ENCODE measurements at places on chromosomes 1 and 21.

DNA sequence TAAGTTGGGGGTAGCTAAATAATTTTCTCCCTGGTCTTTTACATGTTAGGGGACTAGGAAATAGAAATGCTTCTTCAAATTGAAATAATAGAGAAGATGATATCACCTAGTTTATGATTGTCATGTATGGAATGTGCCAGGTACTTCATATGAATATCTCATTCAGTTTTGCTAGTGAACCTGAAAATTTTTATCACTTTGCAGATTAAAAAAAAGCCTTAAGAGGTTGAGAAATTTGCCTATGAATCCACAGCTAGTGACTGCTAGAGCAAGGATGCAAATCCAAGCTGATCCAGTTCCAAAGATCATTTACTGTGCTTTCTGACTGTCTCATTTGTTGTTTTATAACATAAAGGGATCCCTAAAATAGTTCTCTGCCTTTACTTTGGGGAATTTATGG lies 24.7 kb downstream of the RNF2 start:
- DNase-seq = no peak

DNA sequence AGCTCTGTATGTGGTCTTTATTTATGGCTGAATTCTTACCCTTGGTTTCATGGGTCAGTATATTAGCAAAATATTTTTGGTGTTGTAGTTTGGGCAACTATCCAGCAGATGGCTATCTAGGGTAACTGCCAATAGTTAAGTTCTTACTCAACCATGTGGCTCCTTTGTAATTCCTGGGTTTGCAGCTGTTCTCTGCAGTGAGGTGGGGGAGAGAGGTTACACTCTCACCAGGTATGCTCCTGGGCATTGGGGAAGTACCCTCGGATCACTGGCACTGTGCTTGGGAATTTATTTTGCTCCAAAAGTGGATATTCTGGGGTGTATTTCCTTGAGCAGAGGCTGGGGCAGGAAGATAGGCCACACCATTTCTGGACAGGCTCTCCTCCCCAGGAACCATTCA lies 436.7 kb upstream of the TMPRSS15 start:
- DNase-seq = no peak

GRCh38 chr1:31306278-31306677 lies 9.4 kb downstream of the ZCCHC17 start:
- no peak for DNase-seq

DNA sequence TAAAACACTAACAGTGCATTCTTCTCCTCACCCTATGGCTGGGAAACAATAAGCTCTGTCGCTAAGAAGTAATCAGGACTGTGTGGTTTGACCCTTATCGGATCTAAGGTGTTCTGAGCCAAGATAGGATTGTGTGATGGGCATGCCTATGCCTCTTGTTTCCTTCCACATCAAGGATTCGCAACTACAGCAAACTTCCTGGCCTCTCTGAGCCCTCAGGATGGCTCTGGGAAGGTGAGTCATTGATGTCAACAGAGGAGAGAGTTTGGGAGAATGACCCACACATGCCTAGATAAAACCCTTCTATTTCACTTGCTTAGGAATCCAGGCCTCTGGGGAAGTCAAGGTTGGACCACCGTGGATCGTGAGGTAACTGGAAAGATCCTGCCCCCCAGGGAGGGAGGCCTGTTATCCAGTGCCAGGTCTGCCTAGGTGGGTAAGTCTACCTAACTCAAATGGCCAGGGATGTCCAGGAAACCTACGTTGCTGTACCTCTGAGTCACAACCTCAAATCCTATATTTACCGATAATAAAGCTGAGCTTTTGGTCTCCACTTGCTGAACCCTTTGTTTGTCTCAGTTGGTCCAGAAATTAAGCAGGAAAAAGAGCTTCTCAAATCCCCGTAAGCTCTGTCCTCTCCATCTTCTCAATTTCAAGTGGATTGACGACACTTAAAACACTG lies 27.4 kb downstream of the TIAM1 start:
- no peak for DNase-seq

- DNase-seq = no peak
Measured at GRCh38 chr1:169474302-169474995, 11.3 kb downstream of the SLC19A2 start.

DNA sequence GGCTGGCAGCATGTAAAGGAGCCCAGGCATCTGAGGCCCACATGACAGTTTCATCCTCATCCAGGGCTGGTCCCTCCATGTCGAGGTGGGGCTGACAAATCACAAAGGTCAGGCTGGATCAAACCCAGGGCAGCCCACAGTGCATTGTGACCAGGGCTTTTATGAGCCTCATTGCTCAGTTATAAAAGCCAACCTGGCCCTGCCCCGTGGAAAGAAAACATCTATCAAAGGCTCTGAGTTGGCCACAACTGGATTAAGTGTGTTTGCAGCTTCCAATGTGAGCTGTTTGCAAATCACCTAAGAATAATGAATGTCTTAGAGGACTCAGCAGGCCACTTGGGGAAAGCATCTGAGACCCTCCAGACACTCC lies 45.4 kb downstream of the GRHL3 start:
- no peak for DNase-seq

DNA sequence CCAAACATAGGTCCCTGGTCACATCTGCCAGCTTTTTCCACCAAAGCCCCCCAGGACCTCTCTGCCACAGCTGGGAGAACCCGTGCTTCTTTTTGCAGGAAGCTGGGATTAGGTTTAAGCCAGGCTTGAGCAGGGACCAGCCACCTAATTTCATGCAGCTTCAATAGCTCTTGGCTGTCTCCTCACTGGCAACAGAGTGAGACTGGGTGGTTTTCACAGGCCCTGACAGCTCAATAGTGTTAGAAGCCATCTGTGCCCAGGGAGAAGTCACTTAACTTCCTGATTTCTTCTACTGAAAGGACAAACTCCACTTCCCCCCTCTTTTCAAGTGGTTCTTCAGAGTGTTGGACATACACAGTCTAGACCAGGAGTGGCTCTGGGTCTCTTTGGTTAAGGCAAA lies 20.4 kb upstream of the SRSF4 start:
- no peak for DNase-seq

DNA sequence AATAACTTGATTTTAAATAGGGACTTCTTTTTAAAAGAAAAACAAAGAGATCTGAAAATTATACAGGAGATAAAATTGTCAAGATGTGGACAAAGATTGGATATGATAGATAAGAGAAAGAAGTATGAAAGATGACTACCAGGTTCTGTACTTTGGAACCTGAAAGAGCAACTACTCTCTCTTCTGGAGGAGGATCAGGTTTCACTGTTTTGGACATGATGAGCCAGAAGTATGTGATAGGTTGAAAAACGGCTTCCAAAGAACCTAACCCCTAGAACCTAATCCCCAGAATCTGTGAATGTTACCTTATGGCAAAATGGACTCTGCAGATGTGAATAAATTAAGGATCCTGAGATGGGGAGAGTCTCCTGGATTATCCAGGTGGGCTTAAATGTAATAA lies 26.2 kb downstream of the RSBN1 start:
- DNase-seq = no peak

DNA sequence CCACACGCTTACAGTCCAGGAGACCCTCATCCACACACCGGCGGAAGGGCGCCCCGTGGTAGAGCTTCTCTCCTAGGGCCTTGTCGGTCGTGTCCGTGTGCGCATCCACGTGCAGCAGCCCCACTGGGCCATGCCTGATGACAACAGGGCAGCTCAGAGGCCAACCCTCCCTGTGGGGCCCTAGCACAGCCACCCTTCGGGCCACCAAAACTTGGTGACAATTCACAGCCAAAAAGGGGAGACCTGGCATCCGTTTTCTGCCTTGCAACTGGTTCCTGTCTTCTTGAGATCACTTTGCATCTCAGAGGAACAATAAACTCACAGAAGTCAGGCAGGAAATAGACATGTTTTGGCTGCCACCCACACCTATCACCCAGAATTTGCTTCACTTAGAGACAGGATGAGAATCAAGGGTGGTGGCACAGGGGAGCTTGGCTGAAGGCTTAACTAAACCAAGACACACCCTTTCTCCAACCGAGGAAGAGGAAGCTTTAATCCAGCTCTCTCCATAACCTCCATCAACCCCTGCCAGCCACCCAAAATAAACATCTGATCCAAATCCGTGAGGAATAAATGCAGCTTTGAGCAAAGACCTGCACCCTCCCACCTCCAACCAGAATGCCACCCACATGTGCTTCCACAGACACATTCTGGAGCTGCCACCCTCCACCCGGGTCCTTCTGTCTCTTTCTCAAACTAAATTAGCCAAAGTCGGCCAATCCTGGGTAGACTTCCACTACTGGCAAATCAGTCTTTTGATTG lies 5.7 kb downstream of the AGMAT start:
- no peak for DNase-seq

- no peak for DNase-seq
Measured at GRCh38 chr1:238964631-238965030, 421.7 kb upstream of the CHRM3 start.

DNA sequence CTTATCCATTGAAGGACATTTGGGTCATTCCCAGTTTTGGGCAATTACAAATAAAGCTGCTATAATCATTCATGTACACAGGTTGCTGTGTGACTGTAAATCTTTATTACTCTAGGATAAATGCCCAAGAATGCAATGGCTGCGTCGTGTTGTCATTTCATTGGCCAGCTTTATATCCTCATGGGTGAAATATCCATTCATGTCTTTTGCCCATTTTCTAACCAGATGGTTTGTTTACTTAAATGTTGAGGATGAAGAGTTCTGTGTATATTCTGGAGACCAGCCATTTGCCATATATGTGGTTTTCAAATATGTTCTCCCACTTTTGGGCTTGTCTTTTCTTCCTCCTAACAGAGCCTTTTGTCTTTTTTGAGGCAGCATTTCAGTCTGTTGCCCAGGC lies 25.3 kb downstream of the TRIM11 start:
- no peak for DNase-seq

DNA sequence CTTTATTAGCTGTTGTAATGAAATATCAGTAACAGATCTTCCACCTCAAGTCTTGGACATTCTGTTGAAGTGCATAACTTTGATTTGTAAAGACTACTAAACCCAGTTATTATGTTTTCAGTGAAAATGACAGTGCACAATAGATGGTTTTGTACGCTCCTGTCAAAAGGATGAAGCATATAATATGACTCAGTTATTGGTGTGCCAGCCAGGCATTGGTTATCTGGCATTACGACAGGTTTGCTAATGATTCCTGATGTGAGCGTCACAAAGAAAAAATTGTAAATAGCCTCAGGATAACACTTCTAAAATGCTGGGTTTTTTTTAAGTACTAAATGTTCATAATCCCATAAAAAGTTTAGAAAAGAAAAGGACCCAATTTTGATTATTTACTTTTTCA lies 147.9 kb downstream of the MAGI3 start:
- peak; percentile 4 for DNase-seq

GRCh38 chr1:61301824-61302657 lies 219.7 kb downstream of the NFIA start:
- no peak for DNase-seq

- no peak for DNase-seq
Measured at GRCh38 chr1:36740446-36740845, 257.7 kb upstream of the CSF3R start.

DNA sequence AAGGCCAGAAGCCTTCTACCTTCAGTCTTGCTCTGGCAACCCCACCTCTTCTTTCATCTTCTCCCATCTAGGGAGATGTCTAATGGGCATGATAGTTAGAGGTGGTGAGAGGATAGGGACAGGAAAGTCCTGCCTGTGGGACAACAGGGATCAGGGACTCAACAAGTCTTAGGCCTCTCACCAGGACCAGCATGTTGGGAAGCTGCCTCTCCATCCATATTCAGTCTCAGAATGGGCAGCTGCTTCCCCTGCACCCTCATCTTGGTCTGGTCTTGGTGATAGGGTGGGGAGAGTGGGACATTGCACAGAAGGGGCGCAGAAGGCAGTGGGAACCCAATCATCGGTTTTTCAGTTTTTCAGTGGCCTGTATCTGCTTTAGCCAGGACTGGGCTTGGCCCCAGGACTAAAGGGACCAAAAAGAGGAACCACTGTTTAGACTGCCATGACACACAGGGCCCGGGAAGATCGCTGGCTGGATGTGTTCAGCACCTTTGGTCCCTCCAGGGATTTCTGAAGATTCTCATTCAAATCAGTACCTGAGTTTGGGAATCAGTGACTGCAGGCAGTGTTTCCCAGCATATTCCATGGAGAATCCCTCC lies 12.7 kb downstream of the RHEX start:
- DNase-seq = no peak

DNA sequence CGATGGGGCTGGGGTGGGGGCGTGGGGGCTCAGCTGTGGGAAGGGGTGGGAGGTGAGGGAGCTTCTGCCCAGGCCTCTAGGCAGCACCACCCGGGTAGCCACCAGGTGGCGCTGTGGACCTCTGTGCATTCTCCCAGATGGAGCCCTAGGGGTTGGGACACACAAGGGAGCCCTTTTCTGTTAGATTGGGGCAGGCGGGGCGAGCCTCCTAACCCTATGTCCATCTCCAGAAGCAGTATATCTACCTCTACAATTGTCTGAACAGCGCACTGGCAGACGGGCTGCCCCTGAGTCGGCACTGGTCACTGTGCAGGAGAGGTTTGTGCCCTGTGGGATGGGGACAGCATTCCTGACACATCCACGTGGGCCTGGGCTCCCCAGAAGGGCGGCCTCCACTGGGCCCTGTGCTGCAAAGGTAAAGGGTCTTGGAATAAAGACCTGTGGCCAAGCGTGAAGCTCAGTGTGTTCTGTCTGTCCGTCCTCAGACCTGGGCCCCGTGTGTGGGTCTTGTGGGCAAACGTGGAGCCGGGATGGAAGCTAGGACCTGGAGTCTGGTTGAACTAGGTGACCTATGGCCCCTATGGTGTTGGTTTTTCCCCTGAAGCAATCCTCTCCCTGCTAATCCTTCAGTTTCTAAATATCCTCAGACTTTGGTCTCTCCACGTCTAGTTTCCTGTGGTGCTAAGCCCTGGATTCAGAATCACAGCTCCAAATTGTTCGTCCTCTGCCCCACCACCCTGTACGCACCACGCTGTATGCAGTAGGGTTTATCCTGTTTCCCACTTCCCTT lies 4.4 kb upstream of the LGR6 start:
- DNase-seq = peak; percentile 55

DNA sequence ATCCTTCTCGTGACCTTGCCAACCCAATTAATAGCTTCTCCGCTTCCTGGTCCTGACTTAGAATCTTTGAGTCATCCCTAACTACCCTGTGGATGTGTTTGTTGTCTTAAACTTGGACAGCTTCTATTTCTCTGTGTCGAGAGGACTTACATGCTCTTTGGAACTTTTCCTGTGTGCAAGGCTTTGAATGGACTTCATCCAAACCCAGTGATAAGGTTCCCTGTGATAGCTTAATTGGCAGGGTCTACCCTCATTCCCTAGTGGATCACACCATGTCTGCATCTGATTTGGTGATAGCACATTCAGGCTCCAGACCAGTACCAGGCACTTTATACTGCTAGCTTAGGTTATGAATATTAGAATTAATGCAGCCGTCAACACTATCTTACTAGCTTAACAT lies 378.2 kb upstream of the KAZN start:
- no peak for DNase-seq

GRCh38 chr1:33640114-33640660 lies 167.7 kb downstream of the ZSCAN20 start:
- no peak for DNase-seq

- no peak for DNase-seq
Measured at GRCh38 chr1:92698932-92699331, 86.0 kb downstream of the EVI5 start.

Measured in T1000 (cell line).